ENCODE measurements at places on chromosomes 7 and 10.
A peak's percentile ranks its signal among the peaks of the same experiment; 100 is the strongest.

DNA sequence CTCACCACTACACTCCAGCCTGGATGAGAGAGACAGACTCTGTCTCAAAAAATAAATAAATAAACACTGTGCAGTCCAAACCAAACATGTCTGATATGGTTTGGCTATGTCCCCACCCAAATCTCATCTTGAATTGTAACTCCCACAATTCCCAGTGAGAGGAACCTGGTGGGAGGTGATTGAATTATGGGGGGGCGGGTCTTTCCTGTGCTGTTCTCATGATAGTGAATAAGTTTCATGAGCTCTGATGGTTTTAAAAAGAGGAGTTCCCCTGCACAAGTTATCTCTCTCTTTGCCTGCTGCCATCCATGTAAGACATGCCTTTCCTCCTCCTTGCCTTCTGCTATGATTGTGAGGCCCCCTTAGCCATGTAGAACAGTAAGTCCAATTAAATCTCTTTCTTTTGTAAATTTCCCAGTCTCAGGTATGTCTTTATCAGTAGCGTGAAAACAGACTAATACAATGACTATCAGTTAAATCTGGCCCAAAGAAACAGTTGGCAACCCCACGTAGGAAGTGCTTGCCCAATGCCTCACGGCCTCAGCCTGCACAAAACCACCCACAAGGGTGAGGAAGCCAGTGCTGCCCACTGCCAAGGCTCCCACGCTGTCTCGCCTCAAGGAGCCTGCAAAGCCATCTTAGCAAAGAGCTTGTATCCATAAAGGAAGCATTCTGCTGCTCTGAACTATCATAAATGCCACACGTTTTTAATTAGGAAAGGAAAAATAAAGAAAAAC is 64.7 kb downstream of the PIK3AP1 start:
- DNase-seq, result no peak

- DNase-seq, result no peak
Measured at GRCh38 chr10:108556186-108556585, 1367.1 kb downstream of the XPNPEP1 start.

DNA sequence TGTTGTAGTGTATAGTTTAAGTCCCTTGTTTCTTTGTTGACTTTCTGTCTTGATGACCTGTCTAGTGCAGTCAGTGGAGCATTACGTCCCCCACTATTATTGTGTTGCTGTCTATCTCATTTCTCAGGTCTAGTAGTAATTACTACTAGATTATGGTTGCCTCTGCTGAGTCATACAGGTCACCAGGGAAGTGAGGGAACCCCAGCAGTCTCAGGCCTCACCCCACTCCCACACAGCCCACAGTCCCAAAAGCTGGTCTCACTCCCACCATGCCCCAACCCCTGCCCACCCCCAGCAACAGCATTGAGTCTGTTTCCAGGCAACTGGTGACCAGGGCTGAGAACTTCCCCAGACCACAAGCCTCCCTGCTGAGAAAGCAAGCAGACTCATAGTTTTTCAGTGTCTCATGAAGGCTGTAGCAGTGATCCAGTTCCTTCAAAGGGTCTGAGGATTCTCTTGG is 88.0 kb downstream of the PLXDC2 start:
- no peak for DNase-seq

DNA sequence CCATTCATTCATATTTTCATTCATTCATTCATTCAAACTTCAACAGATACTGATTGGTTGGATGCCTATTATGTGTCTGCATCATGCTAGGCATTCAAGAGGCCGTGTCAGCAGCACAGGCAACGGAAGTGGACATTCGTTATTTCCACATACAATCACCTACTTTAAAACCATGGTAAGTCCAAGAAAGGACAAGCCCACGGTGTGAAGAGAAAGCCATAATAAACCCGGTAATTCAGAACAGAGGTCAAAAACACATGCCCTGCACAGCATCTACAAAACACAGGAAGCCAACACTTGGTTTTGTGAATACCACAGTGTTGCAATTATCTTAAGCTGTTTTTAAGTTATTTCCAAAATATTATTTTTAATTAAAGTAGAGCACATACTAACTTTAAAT is 126.7 kb downstream of the GLI3 start:
- no peak for DNase-seq

GRCh38 chr10:113695691-113696090 is 16.0 kb downstream of the CASP7 start:
- DNase-seq, result no peak

- no peak for DNase-seq
Measured at GRCh38 chr7:105153531-105153930, 139.5 kb downstream of the KMT2E start.

- DNase-seq, result no peak
Measured at GRCh38 chr7:55478700-55479099, 93.6 kb downstream of the VOPP1 start.

DNA sequence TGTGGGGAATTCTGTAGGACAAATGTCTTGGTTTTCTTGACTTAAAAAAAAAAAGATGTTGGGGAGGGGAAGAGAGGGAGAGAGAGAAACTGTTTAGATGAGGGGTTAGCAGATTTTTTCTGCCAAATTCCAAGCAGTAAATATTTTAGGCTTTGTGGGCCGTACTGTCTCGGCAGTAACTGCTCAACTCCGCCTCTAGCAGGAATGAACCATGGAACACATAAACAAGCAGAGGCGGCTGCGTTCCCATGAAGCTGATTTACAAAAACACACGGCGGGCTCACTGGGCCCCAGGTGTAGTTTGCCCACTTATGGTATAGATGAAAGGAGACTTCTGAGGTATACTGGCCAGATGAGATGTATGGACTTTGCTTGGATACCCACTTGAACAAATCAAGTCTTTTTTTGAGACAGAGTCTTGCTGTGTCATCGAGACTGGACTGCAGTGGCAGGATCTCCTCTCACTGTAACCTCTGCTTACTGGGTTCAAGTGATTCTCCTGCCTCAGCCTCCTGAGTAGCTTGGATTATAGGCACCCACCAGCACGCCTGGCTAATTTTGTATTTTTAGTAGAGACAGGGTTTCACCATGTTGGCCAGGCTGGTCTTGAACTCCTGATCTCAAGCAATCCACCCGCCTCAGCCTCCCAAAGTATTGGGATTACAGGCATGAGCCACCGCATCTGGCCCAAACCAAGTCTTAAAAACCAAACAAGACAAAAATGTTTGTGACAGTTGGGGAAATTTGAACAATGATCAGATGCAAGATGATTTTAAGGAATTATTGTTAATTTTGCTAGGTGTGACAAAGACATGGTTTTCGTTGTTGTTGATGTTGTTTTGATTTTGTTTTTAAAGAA is 9.7 kb upstream of the ADAMTS14 start:
- DNase-seq, result no peak

DNA sequence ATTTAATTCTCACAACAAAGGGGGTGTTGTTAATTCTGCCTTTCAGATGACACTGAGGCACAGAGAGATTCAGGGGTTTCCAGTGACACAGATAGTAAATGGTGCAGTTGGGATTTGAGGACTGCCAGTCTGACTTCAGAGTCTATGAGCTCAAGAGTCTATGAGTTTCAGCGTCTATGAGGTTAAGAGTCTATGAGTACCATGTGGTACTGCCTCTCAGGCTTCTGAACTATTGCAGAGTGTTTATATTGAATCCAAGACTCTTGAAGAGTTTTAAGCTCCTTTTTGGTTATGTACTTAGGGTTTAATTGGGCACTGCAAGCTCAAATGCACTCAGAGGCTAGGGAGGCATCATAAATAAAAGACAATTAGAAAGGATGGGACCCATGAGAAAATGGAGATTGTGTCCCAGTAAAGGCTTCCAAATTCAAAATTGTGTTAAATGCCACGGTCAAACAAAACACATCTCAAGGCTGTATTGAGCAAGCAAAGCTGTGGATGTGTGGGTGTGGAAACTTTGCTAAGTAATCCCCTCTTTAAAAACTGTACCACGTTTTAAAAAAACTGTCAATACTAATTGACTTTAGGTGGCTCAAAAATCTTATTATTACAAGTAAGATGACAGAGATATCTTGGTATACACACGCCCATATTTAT is 123.9 kb upstream of the FAM171A1 start:
- DNase-seq, result no peak

GRCh38 chr7:14235056-14235455 is 245.6 kb upstream of the ETV1 start:
- no peak for DNase-seq

GRCh38 chr7:148410905-148411304 is 179.7 kb upstream of the C7orf33 start:
- DNase-seq, result no peak

DNA sequence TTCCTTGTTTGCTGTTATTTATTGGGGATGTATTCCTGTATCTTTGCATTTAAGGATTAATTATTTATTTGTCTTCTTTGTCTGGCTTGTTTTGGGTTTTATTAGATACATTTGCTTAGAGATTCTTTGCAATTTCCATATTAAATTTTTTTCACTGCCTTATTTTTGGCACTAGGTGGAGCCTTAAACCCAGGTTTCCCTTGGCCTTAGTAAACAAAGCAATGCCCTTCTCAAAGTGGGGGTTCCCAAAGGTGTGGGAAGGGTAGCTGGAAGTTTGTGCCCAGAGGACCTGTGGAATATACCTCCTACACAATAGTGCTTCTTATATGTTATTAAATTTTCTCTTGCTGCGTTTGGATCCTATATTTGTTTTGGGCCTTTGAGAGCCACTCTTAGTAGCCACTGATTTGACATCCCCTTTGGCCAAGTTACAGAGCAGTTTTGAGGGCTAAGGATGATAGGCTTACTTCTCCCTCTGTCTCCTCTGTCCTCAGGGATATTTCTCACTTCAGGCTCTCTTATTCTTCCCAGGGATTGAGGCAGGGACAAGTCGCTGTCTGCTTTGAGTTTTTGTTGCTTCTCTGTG is 162.3 kb downstream of the ITGB1 start:
- DNase-seq, result peak; percentile 5

DNA sequence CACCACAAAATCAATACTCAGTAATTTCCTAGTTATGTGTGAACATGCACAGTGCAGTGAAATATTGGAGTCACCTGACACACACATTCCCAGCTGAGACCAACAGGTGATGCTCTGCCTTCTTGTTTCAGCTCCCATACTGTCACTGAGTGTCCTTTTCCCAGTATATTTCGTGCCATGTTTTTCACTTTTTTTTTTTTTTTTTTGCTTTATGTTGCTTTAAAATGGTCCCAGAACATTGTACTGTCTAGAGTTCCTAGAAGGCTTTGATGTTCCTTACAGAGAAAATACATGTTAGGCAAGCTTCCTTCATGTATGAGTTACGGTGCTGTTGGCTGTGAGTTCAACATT is 45.6 kb downstream of the ELAPOR2 start:
- no peak for DNase-seq

DNA sequence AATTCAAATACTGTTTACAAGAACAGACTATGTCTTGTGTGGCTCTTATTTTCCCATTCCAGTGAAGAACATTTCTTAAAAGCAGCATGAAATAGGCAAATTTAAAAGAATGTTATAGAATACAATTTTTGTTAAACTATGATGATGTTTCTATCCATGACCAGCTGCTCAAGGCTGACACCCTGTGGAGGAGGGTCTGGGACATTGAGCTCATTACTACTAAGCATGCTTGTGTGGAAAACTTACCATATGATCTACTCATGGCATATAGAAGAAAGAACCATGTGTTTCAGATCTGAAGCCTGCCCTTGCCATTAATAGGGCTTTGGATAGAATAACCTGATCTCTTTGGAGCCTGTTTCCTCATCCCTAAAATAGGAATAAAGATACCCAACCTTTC is 125.0 kb downstream of the FOXP2 start:
- DNase-seq, result no peak

GRCh38 chr10:67114945-67115344 is 189.1 kb downstream of the LRRTM3 start:
- no peak for DNase-seq

- no peak for DNase-seq
Measured at GRCh38 chr7:24723178-24723530, 34.1 kb downstream of the GSDME start.

GRCh38 chr10:127034034-127034633 is 128.9 kb downstream of the DOCK1 start:
- DNase-seq, result no peak
